ENCODE measurements at places on chromosomes 5 and 9.

DNA sequence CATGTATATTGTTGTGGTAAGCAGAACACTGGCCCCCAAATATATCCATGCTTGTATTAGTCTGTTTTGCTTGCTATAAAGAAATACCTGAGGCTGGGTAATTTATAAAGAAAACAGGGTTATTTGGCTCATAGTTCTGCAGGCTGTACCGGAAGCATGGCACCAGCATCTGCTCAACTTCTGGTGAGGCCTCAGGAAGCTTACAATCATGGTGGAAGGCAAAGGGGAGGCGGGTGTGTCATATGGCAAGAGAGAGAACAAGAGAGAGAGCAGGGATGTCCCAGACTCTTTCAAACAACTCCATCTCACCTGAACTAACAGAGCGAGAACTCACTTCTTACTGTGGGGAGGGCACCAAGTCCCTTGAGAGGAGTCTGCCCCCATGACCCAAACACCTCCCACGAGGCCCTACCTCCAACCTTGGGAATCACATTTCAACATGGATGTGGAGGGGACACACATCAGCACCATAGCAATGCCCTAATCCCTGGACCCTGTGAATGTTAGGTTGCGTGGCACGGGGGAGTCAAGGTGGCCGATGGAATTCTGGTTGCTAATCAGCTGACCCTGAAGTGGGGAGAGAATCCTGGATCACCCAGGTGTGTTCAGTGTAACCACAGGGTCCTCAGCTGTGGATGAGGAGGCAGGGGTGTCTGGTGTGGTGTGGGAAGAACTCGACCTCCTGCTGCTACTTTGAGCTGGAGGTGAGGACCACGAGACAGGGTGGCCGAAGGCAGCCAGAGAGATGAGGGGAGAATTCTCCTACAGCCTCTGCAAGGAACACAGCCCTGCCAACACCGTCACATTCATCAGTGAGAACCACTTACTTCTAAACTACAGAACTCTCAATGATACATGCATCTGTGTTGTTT lies 172.8 kb downstream of the AUH start:
- no peak for DNase-seq

- no peak for DNase-seq
These were observed 96.5 kb downstream of the FGF10 start for GRCh38 chr5:44292736-44293135.

- DNase-seq = no peak
These were observed 34.9 kb downstream of the RAPGEF1 start for GRCh38 chr9:131704988-131705387.

GRCh38 chr9:137672907-137673791 lies 54.3 kb downstream of the EHMT1 start:
- DNase-seq = peak; percentile 18

DNA sequence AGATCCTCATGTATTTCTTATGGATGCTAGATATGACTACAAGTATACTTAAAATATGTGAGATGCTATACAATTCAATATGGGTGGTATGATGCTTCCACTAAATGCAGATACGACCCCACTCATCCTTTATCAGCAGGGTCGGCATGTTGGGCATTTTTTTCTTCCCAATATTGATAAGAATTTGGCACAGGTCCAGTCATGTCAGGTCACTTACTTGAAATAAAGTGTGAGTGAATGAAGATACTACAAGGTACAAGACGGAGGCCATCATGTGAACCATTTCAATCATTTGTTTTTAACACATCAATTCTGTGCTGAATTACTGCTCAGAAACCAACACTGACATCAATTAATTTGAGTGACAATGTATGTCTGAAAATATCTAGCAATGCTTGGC lies 146.9 kb upstream of the GNA14 start:
- no peak for DNase-seq
